Activated T-helper 2 cell treated with anti-CD3 and anti-CD28 coated beads, Interferon-gamma antibody, Interleukin-2, Interleukin-4, amounts not matched to agents 10 μg/mL and 5 μg/mL and 100 μg/mL, durations not matched to agents 14 hours and 24 hours and 36 hours (primary cell): ENCODE measurements at places on chromosomes 3 and 15.

DNA sequence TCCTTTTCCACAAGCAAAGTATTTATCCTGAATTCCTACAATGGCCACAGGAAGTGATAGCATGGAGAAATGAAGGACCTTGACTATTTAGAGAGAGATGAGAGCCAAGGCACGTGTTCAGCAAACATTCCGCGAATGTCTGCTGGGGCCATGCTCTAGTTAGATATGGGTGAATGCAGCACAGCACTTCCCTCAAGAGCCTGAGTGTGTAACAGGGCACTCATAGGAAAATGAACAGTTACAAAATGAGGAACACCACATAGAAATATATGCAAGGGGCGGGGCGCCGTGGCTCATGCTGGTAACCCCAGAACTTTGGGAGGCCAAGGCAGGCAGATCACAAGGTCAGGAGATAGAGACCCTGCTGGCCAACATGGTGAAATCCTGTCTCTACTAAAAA is 406.9 kb downstream of the NR2F2 start:
- DNase-seq = no peak

- DNase-seq = no peak
Measured at GRCh38 chr15:48126667-48127355, 6.0 kb downstream of the SLC24A5 start.

GRCh38 chr3:37858742-37859141 is 2.9 kb upstream of the CTDSPL start:
- no peak for DNase-seq

DNA sequence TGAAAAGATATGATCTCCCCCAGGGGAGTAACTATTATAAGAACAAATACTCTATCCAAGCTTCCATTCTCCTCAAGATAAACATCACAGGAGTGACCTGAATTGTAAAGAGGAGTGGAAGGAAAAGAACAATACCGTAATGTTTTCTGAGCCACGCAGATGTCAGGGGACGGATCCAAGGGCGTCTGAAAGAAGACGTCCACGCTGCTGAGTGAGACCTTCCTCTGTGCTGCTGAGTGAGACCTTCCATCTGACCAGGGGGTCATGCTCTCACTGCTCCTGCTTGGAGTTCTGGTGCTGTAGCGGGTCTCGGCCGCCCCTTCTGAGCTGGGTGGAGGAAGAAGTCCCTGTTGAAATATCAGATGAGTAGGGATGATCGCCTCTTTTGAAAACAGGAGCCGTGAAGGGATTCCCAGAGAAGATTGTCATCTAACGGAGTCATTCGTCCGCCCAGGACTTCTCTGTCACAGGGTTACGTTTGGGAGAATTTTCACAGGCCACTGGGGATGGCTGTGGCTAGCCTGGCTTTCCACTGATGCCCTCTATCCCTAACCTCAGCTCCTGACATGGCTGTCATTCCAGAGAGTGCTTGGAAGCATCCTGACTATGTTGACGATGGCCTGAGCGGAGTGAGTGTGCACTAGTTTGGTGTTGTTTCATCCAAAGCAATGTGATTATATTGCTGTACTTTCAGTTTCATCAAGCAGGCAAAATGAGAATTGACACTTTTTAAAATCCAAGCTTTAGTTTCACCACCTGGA is 184.9 kb downstream of the APBA2 start:
- no peak for DNase-seq

GRCh38 chr3:136952292-136952691 is 5.5 kb upstream of the IL20RB start:
- no peak for DNase-seq

DNA sequence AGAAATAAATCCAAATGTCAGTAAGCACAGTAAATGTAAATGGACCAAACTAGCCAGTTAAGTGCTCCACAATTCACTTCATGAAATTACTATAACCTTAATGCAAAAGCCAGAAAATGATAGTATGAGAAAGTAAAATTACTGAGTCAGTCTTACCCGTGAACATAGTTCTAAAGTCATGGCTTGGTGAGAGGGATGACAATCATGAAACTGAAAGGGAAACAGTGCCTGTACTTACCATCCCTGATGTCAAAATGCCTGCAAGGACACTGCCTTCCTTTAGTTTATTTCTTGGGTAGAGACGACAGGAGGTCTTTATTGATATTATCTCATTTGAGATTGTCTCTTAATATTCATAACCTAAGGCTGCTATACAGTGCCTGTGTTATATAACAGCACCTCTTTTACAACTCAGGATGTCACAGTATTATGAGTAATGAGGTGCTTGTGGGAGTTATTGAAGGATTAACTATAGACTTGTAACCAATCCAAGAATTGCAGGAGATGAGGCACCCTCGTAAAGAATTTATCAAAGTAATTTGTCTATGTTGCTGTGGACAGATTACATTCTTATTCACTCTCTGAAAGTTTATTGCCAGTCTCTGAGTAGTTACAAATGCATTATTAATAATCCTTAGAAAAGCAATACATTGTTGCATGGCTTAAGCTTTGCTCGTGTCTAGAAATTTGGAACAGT is 142.9 kb upstream of the BFSP2 start:
- DNase-seq = no peak

GRCh38 chr15:36365963-36366362 is 213.5 kb upstream of the CDIN1 start:
- no peak for DNase-seq

GRCh38 chr3:52153389-52154096 is 680 bp downstream of the POC1A start:
- DNase-seq = no peak

DNA sequence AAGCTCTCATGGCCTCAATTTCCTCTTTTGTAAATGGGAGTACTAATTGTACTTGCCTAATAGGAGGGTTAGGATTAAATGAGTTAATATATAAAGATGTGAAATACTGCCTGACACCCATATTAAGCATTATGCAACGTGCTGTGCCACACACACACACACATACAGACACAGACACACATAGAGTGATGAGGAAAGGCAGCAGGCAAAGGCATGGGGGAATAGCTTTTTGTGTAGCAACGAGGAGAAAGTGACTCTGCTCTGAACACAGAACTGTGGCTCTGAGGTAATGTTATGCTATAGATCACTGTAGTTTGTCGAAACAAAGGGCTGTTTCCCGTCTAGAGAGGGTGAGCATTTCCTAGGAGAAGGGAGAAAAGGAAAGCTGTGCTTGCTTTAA is 233.3 kb upstream of the SLCO3A1 start:
- no peak for DNase-seq

GRCh38 chr15:29475096-29475495 is 205.5 kb upstream of the NSMCE3 start:
- no peak for DNase-seq

GRCh38 chr3:113804661-113805060 is 33.9 kb upstream of the GRAMD1C start:
- DNase-seq = no peak

DNA sequence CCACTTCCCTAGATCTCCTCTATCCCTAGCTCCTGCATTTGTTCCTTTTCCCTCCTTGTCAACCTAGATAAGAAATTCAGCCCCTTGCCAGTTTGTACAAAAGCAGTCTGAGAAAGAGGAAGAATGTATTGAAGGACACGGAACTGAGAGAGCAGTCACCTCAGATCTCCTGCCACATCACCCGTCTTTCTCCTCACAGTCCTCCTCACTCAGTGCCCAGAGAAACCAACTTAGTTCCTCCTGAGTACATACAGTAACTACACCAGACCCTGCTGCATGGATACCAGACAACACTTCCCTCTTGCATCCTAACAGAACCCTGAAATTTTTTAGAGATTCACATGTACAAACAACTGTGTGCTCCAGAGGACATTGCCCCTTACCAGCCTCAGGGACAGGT is 563.6 kb upstream of the ADAMTS9 start:
- DNase-seq = no peak

DNA sequence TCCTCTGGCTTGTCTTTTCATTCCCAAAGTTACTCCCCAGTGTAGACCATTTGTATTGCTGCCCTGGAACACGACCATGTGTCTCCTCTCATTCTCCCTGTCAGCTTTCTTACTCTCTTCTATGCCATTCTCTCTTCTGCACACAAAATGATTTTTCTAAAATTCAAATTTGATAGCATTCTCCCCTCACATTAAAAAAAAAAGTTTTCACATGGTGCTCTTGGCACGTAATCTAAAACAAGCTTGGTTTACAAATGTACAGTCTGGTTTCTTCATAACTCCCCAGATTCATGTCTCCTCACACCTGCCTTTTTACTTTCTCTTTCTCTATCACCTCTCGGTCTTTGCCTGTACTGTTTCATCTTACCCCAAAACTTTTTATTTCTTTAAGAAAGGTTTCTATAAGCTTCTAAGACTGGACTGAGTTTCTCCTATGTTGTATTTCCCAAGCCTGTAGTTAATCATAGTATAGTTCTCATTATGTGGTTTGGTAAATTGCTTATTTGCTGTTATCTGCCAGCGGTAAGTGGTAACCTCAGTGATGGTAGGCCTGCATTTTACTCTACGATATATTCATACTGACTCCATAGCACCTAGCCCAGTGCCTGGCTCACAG is 31.2 kb downstream of the BCHE start:
- DNase-seq = no peak

- no peak for DNase-seq
Measured at GRCh38 chr15:81410318-81410753, 36.3 kb upstream of the TMC3 start.

DNA sequence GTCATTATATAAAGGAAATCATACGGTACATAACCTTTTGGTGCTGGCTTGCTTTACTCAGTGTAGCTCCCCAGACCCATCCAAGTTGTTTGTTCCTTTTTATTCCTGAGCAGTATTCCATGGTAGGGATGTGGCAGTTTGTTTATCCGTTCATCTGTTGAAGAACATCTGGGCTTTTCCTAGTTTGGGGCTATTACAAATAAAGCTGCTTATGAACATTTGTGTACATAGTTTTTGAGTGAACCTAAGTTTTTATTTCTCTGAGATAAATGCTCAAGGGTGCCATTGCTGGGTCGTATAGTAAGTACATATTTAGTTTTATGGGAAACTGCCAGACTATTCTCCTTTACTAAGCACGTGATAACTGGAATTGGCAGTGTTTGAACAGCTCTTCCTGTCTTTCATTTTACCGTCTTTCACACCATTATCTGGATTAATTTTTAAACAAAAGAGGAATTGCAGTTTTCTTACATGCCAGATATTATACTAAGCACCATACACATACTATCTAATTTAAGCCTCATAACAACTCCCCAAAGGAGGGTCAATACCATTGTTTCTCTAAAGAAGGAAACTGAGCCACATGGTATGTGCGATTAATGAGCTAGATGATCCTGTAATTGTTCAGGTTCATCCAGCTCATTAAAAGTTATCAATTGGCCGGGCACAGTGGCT is 85.6 kb downstream of the PTPRG start:
- DNase-seq = no peak

DNA sequence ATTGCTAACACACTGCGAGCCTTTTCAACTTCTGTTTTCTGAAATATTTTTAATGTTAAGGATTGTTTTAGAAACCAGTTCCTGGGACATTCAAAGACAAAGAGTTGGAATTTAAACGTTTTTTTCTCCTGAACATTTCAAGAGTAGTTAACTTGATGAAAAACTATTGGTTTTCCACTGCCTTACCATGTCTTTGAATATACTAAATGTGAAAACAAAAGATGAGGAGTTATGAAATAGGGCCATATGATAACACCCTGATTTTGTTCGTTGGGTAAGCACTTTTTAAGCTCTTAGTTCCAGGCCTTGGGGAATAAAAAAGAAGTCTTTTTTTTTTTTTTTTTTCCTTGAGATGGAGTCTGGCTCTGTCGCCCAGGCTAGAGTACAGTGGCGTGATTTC is 2.8 kb downstream of the DIS3L start:
- no peak for DNase-seq

DNA sequence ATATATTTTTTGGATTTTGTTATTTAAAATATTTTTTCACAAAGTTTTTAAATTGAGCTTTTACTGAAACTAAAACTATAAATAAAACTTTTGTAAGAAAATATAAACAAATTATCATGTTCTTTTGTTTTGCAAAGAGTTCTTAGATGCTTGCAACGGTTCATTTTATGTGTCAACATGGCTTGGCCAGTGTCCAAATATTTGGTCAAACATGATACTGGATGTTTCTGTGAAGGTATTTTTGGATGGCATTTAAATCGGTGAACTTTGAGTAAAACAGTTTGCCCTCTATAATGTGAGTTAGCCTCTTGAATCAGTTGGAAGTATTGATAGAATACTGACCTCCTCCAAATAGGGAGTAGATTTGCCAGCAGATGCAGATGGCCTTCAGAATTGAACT is 612.6 kb upstream of the NECTIN3 start:
- no peak for DNase-seq

GRCh38 chr3:184209146-184209923 is 20.1 kb upstream of the VWA5B2 start:
- no peak for DNase-seq

DNA sequence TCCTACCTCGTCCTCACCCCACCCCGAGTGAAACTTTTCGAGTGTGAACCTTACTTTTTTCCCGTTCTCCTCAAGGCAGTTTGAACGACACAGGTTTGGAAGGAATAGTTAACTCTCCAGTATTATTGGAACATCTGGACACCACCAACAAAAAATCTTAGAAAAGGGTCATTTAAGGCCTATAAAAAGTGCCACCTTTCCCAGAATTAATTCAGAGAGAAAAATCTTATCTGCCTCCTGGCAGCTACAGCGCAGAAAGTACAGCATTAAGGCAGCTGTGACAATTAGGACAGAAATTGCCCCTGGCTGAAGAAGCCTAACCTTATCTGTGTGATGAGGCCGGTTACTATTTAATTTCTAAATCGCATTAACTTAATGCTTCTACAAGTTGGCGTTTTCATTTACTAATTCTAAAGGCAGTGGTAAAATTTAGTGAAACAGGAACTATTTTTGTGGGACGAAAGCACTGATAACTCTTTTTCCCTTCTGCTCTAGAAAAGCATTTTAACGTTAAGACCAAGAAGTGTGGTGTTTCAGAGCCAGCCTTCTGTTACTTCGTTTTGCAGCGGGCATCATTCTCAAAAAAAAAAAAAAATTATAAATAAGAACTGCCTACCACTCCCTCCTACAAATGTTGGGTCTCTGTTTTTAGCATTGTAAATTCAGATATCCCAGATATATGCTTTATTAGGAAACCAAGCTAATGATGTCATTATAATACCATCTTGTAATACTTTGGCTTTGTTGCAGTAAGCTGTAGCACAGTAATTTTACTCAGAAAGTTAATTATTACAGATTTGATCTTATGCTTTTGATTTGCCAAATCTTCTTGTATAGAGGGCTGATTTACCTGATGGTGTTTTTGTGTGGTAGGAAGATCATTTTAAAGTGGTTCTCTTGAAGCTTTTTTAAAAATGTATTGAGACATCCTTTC is 1.4 kb downstream of the ATP11B start:
- no peak for DNase-seq

DNA sequence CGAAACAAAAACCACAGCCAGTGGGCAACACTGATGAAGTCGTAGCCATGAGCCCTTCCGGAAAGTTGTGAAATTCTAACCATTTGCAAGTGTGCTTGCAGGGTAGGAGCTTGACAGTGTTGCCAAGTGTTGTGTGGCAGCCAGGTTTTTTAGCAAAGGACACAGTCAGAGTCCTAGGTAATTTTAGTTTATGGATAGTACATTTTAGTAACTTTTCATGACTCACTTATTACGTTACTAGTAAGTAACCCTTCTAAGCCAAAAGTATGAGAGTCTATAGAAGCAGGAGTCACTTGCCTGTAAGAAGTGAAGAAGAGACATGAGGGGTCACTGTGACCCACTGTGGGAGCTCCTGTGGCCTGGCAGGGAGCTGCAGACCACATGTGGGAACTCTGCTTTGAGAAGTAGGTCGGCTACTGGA is 54.8 kb upstream of the ADPGK start:
- DNase-seq = no peak
